ENCODE measurements at places on chromosomes 11 and 22.

DNA sequence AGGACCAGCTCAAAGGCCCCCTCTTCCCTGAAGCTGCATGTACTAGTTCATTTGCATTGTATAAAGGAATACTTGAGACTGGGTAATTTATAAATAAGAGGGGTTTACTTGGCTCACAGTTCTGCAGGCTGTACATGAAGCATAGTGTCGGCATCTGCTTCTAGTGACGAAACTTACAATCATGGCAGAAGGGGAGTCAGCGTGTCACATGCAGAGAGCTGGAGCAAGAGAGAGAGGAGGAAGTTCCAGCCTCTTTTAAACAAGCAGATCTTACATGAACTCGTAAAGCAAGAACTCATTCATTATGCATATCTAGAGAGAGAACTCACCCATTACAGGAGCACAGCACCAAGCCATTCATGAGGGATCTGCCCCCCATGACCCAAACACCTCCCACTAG, 7.1 kb upstream of the HMGXB4 start:
- DNase-seq: no peak

DNA sequence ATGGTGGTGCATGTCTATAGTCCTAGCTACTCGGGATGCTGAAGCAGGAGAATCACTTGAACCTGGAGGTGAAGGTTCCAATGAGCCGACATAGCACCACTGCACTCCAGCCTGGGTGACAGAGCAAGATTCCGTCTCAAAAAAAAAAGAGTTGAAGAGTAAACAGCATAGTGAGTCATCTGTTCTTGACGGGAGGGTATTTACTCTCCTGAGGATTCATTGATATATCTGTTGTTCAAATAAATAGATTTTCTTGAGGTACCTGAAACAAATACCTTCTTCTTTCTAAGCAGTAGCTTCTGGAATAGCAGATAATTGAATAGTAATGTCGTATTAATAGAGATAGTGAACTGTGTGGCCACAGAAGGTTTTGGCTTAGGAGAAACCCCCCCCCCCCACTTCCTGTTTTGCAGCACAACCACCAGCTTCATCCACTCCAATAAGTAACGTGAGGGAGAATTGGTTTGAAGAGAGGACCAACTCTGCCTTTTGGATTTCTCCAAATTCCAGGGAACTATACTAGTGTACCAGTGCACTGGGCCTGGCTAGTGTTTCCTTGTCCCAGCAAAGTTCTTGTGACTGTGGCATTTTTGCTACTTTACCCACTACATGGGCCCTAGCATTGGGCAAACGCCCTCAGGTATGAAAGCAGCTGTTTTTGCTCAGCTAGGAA, 90.0 kb downstream of the PRMT3 start:
- no peak for DNase-seq

- no peak for DNase-seq
Measured at GRCh38 chr11:115687934-115688333, 183.7 kb upstream of the CADM1 start.

DNA sequence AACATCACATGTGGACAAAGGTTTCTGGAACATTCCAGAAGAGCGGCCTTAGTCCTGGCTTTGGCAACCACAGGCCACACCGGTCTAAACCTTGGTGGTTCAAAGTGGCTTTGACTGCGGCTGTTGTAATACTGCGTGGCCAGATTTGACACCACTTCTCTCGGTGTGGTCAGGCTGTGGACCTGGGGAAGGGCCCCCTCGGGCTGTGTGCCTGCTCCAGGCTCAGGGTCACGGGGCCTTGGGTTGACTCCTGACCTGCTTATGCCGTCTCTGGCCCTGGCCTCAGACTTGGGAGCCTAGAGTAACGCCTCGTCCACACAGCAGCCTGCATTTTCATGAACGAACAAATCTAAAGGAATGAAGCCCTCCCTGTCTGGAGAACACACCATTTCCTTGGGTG, 118.0 kb downstream of the PHF21B start:
- DNase-seq: no peak

Measured in SHP77 treated with DMSO at 0.1 percent for 48 hours (cell line).